ENCODE measurements at places on chromosomes 7 and 10.

- DNase-seq = no peak
Measured at GRCh38 chr10:77187376-77187999, 450.1 kb downstream of the KCNMA1 start.

- DNase-seq = no peak
Measured at GRCh38 chr7:31758755-31759154, 71.7 kb downstream of the PPP1R17 start.

GRCh38 chr10:33073641-33074415, 115.8 kb upstream of the ITGB1 start:
- no peak for DNase-seq

DNA sequence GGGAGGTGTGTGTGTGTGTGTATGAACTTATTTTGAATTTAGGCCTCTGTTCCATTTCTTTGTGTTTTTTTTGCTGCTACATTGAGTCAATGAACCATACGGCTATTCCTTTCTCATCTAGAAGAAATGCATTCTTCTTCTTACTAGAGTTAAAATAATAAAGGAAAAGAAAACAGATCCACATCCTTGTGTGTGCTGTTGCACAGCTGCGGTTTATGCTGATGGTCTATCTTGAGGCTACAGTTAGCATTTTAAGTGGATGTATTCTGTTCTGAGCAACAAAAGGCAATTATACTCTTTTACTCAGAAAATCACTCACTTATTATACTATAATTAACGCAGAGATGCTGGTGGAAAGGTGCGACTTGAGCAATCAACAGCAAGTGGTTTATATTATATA, 615.0 kb upstream of the MBL2 start:
- no peak for DNase-seq

DNA sequence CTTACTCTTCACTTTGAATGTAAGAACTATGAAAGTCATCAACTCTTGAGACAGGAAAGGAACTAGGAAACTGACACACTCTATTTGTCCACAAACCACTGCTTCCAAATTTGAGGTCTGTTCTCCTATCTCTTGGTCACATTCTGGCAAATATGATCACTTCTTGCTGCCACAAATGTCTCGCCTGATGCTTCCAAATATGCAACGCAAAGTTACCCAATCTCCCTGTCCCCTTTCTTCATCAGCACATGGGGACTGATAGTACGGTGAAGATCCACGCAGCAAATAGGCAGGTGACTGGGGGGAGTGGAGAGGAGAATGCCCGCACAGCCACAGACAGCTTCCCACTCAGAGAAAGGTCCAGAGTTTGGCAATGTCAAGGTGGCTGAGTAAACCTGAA, 92.6 kb upstream of the TCF7L2 start:
- no peak for DNase-seq

DNA sequence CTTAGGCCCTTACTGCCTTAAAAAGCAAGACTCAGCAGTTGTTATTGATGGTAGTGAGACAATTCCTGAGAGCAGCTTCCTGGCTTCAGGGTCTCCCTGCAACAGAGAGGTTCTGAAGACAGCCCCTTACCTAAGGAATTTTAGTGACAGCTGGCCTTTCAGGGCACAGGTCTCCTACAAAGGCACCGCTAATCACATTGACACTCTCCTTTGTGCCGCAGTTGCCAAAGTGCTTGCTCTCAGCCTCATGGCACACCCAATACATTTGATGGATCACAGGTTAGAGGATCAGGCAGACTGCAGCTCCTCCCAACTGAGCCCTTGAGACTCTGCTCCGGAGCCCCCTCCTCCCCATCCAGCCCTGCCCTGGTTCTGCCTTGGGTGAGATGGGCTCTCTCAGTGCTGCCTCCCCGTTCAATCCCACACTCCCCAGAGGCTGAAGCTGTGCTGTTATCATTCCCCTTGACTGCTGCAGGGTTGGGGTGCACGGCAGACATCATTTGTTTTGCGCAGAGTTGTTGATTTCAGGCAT, 198.2 kb downstream of the EMX2 start:
- no peak for DNase-seq

DNA sequence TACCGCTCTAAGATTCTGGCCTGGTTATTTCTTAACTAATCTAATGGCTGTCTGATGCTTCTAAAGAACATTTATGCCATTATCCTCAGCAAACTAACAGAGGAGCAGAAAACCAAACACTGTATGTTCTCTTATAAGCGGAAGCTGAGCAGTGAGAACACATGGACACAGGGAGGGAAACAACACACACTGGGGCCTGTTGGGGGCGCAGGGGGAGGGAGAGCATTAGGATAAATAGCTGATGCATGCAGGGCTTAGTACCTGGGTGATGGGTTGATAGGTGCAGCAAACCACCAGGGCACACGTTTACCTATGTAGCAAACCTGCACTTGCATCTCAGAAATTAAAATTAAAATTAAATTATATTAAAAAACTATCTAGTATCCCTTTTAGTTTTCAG, 853.5 kb downstream of the GATA3 start:
- DNase-seq = no peak
